Activated T-cell treated with anti-CD3 and anti-CD28 coated beads for 4 hours (primary cell): ENCODE measurements at places on chromosomes 11 and 22.

DNA sequence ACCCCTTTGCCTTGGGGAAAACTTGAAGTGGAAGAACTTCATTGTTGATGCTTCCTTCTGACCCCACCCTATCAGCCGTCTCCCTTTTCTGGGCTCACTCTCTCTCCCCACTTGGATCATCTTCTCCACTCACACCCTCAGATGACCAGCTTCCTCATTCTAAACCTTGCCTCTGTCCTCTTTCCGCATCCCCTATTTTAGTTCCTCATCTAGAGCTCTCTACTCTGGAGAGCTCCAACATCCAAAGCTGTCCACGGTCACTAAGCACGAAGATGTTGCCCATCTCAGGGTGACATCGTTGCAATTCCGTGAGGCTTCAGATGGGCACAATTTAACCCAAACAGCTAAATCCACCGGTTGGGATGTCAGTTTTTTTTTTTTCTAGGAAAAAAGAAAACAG, 31.6 kb upstream of the ME3 start:
- DNase-seq: no peak

GRCh38 chr11:8038811-8039529, 42.0 kb upstream of the TUB start:
- no peak for DNase-seq

GRCh38 chr11:27910186-27910931, 197.6 kb downstream of the KIF18A start:
- no peak for DNase-seq

GRCh38 chr11:63869171-63869591, 30.3 kb downstream of the MARK2 start:
- DNase-seq: no peak

GRCh38 chr11:122617926-122618325, 37.6 kb upstream of the UBASH3B start:
- DNase-seq: no peak

- DNase-seq: peak; percentile 63
Observed at GRCh38 chr11:128039140-128040021, 548.0 kb downstream of the ETS1 start.
